ENCODE measurements at places on chromosomes 11 and 22. TPM values are rescaled to one million over a fixed set of nuclear protein-coding genes. Genes with fewer than 3 reads are reported as not detected.

- H3K4me3 ChIP-seq, result no peak overlapping the region
- no peak overlapping the region for H3K27ac ChIP-seq
- H3K4me1 ChIP-seq, result no peaks in the 10 kb centered on the region
- H3K27me3 ChIP-seq, result no peaks in the 10 kb centered on the region
- no peak for DNase-seq
These were observed 500.6 kb downstream of the ETS1 start for GRCh38 chr11:128086794-128087193.

OLFML1 gene
- not detected for total RNA-seq

P2RY2 gene
- total RNA-seq, result 0.55 TPM

RCE1 gene
- 32.7 TPM for total RNA-seq

Data from progenitor cell of endocrine pancreas (in vitro differentiated cells).